Stimulated activated CD8-positive, alpha-beta memory T cell treated with anti-CD3 and anti-CD28 coated beads, Interleukin-15, amount 100 ng/mL, for 24 hours (primary cell): ENCODE measurements at places on chromosomes 3 and 15.

GRCh38 chr3:188904670-188905069 is 267.1 kb upstream of the TPRG1 start:
- no peak for DNase-seq

DNA sequence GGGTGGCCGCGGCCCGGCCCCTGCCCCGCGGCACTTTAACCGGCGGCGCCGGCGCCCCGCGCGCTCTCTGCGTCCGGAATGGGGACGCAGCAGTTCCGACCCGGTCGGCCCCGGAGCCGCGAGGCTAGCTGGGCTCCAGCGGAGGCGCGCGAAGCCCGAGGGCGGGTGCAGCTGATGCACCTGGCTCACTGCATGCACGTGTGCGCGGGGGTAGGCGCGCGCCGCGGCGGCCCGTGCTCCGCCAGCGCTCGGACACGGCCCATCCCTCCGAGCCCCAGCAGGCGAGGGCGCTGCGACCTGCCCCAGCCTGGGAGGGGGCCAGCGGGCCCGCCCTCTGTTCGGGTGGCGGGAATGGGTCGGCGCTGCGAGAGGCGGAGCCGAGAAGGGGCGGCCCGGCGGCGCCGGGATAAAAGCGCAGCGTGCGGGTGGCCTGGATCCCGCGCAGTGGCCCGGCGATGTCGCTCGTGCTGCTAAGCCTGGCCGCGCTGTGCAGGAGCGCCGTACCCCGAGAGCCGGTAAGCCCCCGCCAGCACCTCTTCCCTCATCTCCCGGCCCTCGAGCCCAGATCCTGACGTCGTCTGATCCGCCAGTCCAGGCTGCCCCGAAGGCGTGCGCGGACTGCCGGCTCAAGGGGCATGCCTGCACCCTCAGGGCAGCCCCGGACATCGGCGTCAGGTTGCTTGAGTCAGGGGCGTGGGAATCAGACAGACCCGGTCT is at the start of the genes CHDH and IL17RB:
Gene CHDH, minus strand, starts transcription at position 286 of the 717 bp plus-strand sequence. CDS start 22,411 bp downstream, outside the sequence.
Gene IL17RB, plus strand, starts transcription at position 435 of the 717 bp plus-strand sequence. Its CDS starts 21 bp downstream, at position 456.
- no peak for DNase-seq

GRCh38 chr15:64532521-64533315 is 72.3 kb downstream of the ZNF609 start:
- no peak for DNase-seq

DNA sequence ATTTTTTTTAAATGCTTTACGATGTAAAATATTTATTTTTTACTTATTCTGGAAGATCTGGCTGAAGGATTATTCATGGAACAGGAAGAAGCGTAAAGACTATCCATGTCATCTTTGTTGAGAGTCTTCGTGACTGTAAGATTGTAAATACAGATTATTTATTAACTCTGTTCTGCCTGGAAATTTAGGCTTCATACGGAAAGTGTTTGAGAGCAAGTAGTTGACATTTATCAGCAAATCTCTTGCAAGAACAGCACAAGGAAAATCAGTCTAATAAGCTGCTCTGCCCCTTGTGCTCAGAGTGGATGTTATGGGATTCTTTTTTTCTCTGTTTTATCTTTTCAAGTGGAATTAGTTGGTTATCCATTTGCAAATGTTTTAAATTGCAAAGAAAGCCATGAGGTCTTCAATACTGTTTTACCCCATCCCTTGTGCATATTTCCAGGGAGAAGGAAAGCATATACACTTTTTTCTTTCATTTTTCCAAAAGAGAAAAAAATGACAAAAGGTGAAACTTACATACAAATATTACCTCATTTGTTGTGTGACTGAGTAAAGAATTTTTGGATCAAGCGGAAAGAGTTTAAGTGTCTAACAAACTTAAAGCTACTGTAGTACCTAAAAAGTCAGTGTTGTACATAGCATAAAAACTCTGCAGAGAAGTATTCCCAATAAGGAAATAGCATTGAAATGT is 15.6 kb downstream of the THBS1 start:
- DNase-seq = no peak

DNA sequence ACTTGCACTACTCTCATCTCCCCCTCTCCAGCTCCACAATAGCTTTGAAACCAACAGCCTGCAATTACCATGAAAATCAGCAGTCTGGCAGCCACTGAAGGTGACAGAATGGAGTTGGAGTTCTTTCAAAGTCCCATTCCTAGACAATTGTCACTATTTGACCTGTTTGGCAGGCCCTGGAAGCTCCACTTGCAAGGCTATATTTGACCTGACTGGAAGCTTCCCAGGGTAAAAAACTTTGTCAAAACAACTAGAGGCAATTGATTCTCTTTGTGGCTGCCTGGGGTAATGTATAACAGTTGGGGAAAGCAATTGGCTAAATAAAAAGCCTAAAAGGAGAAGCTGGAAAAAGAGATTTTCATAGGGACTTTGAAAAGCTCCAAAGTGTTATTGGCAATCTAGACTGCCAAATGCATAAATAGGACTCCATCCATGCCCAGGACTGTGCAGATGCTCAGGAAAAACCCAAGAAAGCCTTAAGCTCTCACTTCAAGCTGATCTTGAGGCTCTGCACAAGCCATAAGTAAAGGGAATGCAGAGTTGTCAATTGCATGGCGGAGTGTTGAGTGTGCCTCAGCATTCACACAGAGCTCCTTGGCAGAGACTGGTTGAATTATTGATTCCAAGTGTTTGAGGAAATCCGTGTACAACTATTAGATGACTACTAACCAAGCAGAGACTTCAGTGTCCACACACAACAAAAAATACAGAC is 18.3 kb downstream of the GREM1 start:
- no peak for DNase-seq

GRCh38 chr15:75306188-75306587 is 23.6 kb downstream of the GOLGA6D start:
- no peak for DNase-seq

DNA sequence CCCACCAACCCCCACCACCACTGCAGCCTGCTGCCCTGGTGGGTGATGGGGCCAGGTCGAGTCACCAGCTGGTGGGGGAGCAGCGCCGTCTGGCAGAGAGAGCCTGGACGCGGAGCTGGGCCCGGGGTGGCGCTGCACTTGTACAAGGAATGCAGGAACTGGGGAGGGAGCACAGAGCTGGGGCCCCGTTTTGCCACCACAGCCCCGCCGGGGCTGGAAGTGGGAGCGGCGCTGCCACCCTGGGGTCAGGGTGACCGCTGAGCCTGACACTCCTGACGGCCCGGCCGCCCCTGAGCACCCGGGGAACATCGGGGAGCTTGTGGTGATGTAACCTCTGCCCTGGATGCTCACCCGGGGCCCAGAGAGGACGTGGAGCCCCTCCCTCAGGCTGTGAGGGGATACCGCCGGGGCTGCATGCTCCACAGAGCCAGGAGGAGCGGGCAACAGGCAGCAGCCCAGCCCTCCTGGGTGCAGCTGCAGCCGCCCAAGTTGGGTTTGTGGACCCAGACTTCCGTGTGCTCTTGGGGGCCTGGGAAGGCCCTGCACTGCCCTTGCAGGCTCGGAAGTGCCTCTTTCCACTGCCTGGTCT is 32.6 kb upstream of the IREB2 start:
- no peak for DNase-seq

DNA sequence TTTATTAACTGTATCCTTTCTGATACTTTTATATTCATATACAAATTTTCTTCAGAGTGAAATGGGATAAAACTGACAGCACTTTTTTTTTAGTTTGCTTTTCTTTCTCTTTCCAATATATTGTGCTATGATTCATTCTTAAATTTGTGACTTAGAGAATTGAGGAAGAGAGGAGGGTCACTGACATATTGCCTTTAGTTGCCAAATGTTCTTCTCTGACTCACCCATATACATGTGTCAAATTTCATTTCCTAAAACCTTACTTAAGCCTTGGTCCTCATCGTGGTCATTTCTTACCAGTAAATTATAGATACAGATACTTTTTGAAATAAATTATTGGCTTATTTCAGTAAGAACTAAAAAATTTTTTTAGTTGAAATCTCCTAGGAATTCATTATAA is 53.9 kb downstream of the CLASP2 start:
- no peak for DNase-seq

DNA sequence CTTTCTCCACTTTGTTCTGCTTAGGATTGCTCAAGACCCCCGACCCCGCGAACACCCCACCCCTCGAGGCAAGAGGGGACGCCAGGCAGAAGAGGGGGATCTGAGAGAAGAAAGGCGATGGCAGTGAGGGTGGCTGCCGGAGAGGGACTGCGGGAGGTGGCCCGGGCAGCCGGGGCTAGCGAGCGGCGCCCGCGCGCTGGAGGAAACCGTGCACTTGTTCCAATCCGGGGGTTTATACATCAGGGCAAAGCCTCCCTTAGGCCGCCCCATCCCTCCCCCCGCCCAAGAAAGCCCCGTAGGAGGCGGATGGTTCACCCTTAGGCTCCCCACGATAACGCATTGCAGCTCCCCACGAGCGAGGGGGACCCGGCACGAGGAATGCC is 475 bp downstream of the ERC2 start:
- no peak for DNase-seq

DNA sequence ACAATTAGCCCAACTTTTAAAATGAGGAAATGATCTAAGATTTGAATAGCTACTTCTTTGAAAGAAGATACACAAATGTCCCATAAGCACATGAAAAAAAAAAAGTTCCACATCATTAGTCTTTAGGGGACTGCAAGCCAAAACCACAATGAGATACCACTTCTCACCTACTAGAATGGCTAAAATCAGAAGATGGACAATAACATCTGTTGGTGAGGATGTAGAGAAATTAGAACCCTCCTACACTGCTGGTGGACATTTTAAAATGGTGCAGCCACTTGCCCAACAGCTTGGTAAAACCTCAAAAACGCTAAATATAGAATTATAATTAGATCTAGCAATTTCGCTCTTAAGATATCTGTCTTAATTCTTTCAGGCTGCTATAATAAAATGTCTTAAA is 77.1 kb downstream of the MEX3B start:
- DNase-seq = no peak

DNA sequence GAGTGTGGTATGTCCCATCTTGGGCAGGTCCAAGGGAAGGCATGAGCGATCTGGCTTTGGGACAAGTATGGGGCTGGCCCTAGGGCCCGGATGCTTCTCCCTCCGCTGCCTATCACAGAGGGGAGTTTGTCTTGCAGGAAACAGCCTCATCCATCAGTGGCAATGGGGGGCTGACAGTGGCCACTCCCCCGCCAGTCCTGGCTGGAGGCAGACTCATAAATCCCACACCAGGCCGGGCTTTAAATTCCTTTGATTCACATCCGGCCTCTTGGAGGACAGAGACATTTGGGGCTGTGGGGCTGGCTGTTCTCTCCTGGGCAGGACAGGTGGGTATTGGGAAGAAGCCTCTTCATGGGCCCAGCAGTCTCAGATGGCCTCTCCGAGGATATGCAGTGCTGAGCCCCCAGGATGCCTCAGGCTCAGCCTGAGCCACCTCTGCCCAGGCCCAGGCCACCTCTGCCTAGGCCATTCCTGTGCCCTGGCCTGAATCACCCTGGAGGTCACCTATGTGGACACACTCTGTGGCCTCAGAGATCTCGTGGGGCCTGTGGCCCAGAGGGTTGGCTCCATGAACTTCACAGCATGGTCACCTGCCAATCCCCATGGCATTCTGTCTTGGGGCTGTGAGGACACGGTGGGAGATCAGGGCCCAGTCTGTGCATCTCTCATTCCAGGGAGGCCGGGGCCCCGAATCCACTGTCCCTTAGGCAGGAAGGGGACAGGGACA is 84.2 kb upstream of the GOLGA6L4 start:
- DNase-seq = no peak

DNA sequence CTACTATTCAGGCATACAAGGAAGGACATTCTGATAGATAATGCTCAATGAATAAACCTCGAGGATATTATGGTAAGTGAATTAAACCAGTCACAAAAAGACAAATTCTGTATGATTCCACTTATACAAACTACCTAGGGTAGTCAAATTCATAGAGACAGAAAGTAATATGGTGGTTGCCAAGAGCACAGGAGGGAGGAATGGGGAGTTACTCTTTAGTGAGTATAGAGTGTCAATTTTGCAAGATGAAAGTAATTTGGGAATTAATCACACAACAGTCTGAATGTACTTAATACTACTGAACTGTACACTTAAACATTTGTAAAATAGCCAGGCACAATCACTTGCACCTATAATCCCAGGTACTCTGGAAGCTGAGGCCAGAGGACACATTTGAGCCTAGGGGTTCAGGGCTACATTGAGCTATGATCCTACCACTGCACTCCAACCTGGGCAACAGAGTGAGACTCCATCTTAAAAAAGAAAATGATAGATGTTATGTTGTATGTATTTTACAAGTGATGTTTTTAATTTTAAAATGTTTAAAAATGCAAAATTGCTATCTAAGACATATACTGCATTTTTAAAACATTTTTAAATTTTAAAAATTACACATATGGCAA is 91.0 kb downstream of the NPAP1 start:
- DNase-seq = no peak

GRCh38 chr3:96017556-96017955 is 796.8 kb upstream of the EPHA6 start:
- DNase-seq = no peak

DNA sequence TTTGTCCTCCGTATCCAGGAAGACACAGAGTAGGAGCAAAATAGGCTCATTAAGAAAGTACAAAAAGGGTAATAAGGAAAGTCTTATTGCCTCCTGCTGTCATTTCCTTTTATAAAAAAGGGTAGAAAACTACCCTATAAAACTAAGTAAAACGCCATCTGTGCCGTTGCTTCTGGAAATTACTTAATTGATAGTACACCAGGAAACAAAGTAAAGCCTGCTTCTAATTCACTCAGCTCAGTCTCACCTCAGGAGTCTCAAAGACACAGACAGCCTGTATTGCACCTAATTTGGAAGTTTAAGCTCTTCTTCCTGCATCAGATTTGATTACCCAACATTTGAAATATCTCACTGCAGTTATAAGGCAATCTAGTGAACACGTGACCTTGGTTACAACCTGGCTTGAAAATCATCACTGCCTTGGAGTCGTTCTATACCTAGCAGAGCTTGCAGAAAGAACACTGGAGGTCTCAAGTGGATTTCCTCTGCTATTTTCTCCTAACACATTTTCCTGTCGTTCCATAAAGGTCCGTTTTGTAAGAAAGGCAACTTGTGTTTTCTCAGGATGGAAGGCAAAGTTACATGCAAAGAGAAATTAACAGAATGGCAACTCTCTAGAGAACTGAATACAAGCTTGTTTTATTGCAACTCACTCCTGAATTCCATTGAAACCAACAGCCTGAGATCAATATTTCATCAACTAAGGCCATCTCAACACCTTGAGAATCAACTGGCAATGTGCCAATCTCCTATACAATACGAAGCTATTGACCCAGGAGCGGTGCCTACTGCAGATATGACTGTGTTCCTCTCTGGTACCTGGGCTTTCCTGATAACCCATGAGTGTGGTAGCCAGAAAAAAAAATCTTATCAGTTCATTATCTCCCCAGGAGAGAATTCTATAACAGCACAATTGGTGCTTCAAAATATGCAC is 203.3 kb upstream of the LMCD1 start:
- DNase-seq = no peak

DNA sequence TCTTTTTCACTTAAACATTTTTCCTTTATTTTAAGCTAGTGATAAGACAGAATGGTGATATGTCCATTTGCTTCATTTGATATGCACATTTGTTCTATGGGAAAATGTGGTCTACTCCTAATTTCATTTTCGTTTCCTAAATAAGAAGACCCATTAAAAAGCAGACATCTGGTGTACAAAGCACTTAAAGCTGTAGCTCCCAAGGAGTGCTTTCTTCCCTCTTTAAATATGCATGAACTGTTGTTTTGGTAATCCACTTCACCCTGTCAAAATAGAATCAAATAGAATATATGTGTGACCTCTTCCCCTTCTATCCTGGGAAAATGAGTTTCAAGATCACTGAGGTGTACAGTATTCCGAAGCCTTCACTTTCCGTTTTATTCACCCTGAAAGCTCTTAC is 182.8 kb downstream of the ROBO2 start:
- no peak for DNase-seq

- no peak for DNase-seq
Observed at GRCh38 chr3:108414007-108414406, 96.4 kb downstream of the MYH15 start.

GRCh38 chr3:151804267-151804666 is 9.6 kb upstream of the AADAC start:
- DNase-seq = no peak
